ENCODE measurements at places on chromosomes 12 and 14.

- H3K4me3 ChIP-seq, result no peak overlapping the region
- DNase-seq, result no peak
- H3K27me3 ChIP-seq, result no peaks in the 10 kb centered on the region
- H3K27ac ChIP-seq, result no peak overlapping the region
- H3K36me3 ChIP-seq, result no peaks in the 10 kb centered on the region
Observed at GRCh38 chr12:24798335-24798734, 150.6 kb downstream of the BCAT1 start.

DNA sequence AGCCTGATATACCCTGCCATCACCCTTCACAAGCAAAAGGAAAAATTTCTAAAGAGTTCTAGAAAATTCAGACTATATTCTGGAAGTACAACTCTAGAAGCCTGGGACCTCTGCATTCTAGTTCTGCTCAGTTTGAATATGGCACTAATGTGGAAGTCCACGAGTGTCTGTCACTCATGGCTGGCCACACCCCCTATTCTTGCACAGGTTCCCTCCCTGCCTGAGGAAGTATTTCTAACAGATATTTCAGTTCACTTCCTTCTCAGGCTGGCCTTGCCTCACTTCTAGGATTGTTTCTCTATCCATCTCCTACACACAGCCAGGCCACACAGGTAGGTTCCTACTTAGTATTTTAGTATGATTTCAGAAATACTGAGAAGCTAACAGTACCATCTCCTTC lies 67.4 kb downstream of the PHLDA1 start:
- H3K27me3 ChIP-seq, result no peaks in the 10 kb centered on the region
- H3K27ac ChIP-seq, result no peak overlapping the region

GRCh38 chr14:50233951-50234250 lies 2.5 kb upstream of the SOS2 start:
- H3K36me3 ChIP-seq, result no peaks in the 10 kb centered on the region
- no peak for DNase-seq
- H3K4me3 ChIP-seq, result no peak overlapping the region
- peaks cover 9% of the 10 kb centered on the region for H3K4me1 ChIP-seq
- H3K27me3 ChIP-seq, result no peaks in the 10 kb centered on the region

- H3K27me3 ChIP-seq, result no peaks in the 10 kb centered on the region
- no peak overlapping the region for H3K4me3 ChIP-seq
- DNase-seq, result no peak
- no peaks in the 10 kb centered on the region for H3K36me3 ChIP-seq
- no peaks in the 10 kb centered on the region for H3K4me1 ChIP-seq
Observed at GRCh38 chr14:58824796-58825195, 187.0 kb downstream of the DACT1 start.

DNA sequence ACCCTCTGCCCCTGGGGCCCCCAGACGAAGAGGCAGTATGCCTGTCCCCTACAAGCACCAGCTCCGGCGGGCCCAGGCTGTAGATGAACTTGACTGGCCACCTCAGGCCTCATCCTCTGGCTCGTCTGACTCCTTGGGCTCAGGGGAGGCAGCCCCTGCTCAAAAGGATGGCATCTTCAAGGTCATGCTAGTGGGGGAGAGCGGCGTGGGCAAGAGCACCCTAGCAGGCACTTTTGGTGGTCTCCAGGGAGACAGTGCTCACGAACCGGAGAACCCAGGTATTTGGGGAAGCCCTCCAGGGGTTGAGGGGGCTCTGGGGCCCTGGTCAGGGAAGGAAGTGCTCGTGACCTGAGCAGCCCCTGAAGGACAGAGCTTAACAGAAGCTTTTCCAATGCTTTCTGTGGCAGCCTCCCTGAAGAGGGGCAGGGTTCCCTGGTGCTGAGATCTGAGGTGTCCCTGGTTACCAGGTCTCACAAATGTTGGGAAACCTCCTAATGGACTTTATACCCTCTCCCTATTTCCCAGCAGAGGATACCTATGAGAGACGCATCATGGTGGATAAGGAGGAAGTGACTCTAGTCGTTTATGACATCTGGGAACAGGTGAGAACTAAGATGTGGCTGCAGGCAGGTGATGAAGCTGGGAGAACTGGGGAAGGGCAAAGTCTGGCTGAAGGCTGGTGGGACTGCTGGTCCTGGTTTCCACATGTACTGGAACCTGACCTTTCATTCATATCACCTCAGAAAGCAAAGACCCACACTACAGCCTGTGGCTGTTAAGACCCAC lies 1.9 kb downstream of the REM2 start:
- no peak overlapping the region for H3K4me3 ChIP-seq
- DNase-seq, result no peak
- peaks cover 17% of the 10 kb centered on the region for H3K27me3 ChIP-seq
- peaks cover 28% of the 10 kb centered on the region for H3K4me1 ChIP-seq
